ENCODE measurements at places on chromosomes 1 and 21.

GRCh38 chr1:5720936-5721335 is 271.3 kb downstream of the NPHP4 start:
- no peak for DNase-seq

GRCh38 chr1:43666608-43667007 is 16.7 kb downstream of the KDM4A start:
- no peak for DNase-seq

DNA sequence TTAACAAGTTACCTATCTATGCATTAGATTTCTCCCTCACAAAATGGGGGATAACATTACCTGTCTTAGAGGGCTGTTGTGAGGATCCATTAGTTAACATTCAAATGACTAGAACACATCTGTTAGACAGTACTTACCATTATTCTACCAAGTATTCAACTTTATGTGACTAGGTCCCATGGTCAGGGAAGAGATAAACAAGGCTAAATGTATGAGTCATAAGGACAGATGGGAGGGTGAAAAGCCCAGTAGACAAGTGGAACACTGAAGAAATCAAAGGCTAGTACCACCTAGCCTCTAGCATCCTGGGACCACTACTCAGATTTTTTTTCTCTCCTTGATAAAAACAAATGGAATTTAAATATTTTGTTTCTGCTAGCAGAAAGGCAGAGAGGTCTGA is 9.0 kb upstream of the VHLL start:
- no peak for DNase-seq

- DNase-seq: no peak
Observed at GRCh38 chr1:22651941-22652856, 837 bp upstream of the C1QB start.

DNA sequence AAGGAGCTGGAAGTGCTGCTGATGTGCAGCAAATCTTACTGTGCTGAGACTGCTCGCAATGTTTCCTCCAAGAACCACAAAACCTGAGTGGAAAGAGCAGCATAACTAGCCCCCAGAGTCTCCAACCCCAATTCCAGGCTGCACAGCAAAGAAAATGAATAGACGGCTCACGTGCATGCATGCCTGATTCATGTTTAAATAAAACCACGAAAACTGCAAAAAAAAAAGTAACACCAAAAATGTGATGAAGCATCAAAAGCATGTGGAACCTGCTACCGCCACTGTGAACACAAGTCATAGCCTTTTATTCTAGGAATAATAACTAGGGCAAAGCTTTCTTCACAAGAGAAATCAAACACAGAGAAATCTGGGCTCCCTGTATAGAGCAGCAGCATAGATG is 9.6 kb upstream of the TRNP1 start:
- no peak for DNase-seq

DNA sequence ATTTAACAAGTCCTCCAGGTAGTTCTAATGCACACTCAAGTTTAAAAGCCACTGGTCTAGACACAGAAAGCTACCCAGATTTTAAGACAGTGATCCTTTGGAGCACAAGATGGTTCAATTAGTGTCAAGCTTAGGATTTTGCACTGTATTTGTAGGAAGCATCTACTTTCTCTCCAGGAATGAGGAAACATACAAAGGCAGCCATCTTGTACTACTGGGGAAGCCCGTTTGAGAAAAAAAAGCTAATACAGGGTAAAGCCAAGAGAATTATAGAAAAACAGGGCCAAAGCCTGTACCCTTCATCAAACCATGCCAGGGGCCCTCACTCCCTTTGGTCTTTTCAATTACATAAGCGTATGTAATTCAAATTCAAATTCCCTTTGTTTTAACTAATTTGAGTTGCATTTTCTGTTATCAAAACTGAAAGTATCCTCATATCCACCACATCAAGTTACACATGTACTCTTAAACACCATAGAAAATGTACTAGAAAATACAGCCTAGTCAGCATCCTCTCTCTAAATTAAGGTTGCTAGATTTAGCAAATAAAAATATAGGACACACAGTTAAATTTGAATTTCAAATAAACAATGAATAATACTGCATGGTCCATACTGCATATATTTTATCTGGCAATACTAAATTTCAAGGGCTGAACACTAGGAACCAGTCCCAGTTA is 17.4 kb downstream of the PIK3R3 start:
- no peak for DNase-seq

DNA sequence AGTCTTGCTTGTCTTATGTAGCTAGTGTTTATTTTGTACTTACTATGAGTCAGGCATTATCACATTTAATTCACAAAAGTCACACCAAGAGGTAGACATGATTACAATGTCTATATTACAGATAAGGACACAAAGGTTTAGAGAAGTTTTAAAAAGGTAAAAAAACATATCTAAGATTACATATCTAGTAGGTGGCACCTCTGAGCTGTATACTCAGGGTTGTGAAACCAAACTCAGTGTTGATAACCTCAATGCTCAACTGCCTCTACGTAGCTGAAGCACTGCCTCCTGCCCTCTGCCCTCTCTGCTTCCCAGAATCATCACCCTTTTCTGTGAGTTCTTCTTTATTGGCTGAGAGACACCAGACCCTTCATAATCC is 431.3 kb downstream of the DISC1 start:
- DNase-seq: no peak

Data from NCI-H1417 treated with DMSO at 0.1 percent for 48 hours (cell line).